ENCODE measurements at places on chromosomes 3 and 15.
A peak's percentile ranks its signal among the peaks of the same experiment; 100 is the strongest.

GRCh38 chr3:12148183-12148940 lies 10.3 kb downstream of the TIMP4 start:
- DNase-seq = no peak

DNA sequence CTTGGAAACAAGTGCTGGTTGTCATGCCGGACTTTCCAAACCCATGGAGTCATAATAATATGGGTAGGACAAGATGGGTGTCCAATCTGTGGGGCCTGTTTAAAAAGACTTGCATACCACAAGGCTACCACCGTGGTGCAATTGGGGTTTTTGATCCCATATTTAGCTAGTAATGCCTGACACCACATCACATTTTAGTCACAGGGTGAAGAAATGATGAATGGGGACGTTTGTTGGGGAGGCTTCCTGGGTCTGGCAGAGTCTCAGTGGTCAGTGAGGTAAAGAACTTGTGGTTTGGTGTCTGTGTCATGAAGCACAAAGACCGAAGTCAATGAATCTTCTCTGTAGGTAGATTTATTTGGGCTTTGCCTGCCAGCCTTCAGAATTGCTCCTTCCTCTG lies 31.0 kb downstream of the P3H2 start:
- DNase-seq = no peak

DNA sequence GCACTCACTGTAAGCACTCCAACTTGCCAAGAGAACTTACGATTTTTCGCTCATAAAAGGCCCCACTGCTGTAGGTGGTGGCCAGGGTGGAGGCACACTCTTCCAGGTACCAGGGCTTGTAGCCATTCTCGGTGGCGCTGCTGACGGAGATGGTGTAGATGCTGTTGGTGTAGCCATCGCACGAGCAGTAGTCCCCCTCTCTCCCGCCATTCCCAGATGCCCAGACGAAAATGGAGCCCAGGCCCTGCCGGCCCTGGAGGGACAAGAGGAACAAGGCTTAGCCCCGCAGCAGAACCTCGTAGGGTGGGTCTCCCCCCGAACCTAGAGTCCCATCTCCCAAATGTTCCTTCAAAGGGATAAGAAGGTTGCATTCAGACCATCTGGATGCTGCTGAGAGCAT lies 96.3 kb downstream of the PCSK6 start:
- no peak for DNase-seq

GRCh38 chr3:194738254-194739093 lies 52.8 kb downstream of the FAM43A start:
- no peak for DNase-seq

DNA sequence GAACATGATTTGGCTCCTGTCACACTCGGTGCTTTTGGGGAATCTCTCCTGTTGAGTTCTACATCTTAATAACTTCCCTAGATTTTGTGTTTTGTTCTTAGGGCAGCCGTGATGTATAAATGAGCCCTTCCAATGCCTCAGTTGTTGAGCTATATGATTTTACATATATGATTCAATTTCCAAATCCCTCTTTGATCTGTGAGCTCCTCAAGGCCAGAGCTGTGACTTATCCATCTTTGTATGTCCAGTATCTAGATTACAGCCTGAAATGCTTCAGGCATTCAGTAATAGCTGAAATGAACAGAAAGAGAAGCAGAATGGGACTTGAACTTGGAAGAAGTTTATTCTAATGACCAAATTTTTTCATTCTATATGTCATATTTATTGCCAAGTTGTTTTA lies 26.6 kb downstream of the CGGBP1 start:
- no peak for DNase-seq

DNA sequence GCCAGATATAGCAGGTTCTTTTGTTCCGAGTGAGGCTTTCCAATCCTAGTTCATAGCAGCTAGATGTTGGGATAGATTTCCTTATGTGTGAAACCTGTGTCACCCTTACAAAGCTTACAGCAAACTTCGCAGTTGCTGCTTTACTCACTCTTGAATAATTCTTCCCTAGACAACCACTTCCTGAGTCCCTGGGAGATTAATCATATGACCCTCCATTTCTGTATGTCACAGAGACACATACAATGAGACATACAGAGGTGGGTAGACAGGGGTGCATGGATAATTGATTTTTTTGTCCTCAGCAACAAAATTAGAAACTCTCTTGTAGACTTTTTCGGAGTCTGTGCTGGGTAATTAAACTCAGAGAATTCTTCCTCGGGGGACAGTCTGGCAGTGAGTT lies 163.2 kb downstream of the NSUN3 start:
- no peak for DNase-seq

GRCh38 chr3:122661633-122662032 lies 19.0 kb upstream of the PARP14 start:
- no peak for DNase-seq

- no peak for DNase-seq
These were observed 572.0 kb downstream of the NAALADL2 start for GRCh38 chr3:175430983-175431773.

GRCh38 chr3:46100812-46101211 lies 73.5 kb upstream of the XCR1 start:
- DNase-seq = no peak

DNA sequence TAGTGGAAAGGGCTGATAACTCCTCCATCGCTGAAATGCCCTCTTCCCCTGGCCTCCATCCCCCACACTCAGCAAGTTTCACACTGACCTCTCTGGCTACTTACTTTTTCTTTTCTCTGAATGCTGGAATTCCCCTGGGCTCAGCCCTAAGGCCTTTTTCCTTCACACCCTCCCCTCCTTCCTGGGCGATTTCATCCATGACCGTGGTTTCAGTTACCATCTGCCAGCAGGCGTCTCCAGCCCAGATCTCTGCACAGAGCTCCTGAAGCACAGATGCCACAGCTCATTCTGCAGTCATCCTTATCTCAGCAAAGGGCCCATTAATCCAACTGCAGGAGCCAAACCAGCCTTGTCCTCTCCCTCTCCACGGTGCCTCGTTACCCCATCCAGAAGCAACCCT lies 114.0 kb downstream of the RFTN1 start:
- DNase-seq = no peak

- DNase-seq = no peak
These were observed 294.6 kb downstream of the EPHA3 start for GRCh38 chr3:89402051-89402450.

DNA sequence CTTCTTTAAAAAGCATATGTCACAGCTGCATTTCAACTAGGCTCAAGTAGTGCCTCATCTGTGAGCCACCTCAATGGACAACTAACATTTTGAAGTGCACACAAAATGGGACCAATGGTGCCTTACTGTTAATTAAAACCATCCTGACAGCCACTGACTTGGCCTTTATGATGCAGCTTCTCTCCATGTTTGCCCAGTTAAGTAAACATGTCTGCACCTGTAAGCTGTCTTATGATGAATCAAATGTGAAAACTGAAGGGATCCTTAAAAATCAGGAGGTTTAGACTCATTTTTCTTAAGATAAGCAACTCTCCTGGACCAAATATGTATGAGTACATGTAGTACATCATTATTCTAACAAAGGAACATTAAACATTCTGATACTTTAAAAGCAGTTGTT lies 861.6 kb downstream of the ROBO1 start:
- no peak for DNase-seq

GRCh38 chr15:62573876-62574275 lies 408.8 kb upstream of the C2CD4B start:
- DNase-seq = no peak

- DNase-seq = no peak
These were observed 161.8 kb upstream of the BFSP2 start for GRCh38 chr3:133238015-133238414.

DNA sequence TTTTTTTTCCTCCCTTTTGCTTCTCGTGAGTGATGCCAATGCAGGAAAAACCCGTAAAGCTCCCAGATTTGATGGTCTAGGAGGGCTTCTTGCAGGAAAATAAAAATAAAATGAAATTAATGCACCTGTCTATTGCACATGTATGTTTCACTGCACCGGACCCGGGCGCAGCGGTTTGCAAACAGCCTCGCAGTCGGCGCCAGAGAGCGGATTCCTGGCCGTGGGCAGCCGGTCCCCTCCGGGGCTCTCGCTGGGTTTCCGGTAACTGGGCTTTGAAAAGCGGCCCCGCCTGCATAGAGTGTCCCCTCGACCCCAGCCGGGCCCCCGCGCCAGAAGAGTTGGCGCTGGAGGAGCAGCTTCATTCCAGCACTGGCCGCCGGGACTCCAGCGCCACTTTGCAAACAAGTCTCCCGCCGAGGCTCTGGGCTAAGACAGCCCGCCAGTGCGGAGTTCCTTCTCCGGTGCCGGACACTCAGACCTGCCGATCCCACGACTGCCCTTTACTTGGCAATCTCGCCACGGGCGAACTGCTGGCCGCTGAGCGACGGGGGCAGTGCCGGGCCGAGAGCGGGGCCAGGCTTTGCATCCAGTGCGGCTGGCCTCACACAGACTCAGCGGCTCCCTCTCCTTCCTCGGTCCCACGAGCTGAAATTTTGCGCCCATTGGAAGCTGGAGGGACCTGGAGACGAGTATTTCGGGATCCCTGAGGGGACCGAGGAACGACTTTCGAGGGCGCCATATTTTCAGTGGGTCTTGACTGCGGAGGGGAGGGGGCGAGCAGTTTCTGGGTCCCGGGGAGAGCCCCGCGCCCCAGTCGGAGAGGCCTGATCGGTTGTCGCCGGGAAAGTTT lies 225.9 kb upstream of the C2CD4B start:
- peak; percentile 71 for DNase-seq

DNA sequence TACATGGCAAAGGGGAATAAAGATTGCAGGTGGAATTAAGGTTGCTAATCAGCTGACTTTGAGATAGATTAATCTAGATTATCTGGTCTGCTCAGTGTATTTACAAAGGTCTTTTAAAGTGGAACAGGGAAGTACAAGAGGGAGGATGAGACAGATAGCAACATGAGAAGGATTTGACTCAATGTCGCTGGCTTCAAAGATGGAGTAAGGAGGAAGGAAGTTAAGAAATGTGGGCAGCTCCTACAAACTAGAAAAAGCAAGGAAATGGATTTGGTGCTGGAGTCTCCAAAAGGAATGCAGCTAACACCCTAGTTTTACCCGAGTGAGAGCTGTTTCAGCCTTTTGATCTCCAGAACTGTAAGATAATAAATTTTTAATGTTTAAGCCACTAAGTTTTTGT lies 180.7 kb upstream of the TTC14 start:
- no peak for DNase-seq

- no peak for DNase-seq
These were observed 273.4 kb upstream of the LRRFIP2 start for GRCh38 chr3:37447732-37448131.

GRCh38 chr3:66107855-66108254 lies 69.1 kb upstream of the MAGI1 start:
- DNase-seq = no peak

DNA sequence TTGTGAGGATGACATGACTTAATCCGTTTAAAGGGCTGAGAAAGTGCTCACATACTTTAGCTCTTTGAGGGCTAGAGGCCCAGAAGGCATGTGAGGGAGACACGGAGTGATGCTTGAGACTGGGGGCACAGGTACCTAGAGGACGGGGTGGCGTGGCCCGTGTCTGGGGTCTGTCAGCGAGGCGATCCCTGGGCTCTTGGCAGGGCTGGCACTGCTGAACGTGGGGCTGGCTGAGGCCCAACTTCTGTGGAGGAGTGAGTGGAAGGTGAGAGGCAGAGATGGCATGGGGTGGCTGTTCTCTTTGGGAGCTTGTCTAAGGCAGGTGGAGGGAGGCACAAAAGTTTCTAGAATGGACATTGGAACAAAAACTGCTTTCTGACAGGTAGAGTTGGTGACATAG lies 9.5 kb downstream of the SEMA4B start:
- no peak for DNase-seq

All from type B pancreatic cell (in vitro differentiated cells).